ENCODE measurements at places on chromosomes 4 and X.

- peak; percentile 32 for DNase-seq
Measured at GRCh38 chrX:132292793-132293192, 73.5 kb upstream of the RAP2C start.

DNA sequence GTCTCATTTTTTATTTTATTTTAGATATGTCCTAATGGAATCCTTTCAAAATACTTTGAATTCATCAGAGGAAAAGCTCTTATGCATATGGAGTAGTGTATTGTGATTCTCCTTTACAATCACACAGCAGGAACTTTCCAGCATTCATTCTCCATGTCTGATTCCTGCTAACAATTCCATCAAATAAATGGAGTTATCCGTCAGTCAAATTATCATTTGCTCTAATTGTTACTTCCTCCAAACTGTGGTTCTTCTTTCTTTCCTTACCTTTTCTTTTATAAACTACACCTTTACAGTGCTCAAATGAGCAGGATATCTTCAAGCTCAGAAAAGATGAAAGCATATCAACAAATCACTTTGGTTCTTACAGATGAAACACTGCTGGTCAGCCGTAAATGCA is 80.4 kb downstream of the EPHA5 start:
- DNase-seq: no peak

- no peak for DNase-seq
Measured at GRCh38 chr4:108725457-108725856, 37.4 kb downstream of the ETNPPL start.

- DNase-seq: no peak
Measured at GRCh38 chr4:184265546-184266351, 48.1 kb upstream of the ENPP6 start.

- no peak for DNase-seq
Measured at GRCh38 chr4:86178211-86178610, 181.6 kb downstream of the MAPK10 start.

DNA sequence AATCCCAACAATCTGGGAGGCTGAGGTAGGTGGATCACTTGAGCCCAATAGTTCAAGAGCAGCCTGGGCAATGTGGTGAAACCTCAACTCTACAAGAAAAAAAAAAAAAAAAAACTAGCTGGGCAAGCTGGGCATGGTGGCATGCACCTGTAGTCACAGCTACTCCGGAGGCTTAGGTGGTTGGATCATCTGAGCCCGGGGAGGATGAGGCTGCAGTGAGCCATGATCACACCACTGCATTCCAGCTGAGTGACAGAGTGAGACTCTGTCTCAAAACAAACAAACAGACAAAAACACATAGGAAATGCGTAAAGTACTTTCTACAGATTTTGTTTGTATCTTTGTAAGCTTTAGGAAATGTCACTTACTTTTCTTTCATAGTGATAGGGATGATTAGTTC is 307.2 kb upstream of the NR3C2 start:
- DNase-seq: no peak

DNA sequence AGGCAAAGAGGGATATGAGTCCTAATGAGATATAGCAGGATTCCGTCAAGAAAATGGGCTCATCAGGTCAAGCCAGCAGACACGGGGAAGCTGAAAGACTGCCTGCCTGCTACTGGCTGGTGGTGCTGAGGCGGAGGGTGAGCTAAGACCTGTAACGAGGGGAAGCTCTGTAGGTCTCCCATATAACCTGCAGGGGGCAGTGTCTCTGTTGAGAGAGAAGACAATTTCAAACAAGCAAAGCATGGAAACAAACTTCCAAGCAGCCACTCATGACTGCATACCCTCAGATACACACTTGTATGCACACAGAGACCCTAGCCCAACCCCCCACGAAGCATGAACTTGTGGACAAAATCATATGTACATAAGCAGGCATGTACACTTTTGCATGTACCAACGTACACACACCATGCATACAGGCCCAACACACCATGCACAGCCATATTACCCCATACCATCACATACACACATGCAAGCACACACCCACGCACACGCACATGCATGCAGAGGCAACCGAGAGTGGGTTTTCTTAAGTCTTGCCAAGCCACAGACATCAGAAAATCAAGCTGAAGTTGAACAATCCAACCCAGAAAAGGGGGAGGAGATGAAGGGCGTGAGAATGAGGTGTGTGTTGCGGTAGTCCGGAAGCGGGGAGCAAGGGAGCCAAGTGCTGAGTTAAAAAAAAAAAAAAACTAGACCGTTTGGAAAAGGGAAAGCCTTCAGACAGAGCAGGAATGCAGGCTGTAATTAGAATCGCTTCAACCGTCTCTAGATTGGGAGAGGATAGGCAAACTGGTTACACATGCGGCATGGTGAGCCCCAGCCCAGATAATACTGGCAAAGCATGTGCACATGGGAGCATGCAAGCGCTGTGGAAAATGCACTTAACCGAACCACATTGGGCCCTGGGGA is 71.0 kb downstream of the PJA1 start:
- peak; percentile 26 for DNase-seq

DNA sequence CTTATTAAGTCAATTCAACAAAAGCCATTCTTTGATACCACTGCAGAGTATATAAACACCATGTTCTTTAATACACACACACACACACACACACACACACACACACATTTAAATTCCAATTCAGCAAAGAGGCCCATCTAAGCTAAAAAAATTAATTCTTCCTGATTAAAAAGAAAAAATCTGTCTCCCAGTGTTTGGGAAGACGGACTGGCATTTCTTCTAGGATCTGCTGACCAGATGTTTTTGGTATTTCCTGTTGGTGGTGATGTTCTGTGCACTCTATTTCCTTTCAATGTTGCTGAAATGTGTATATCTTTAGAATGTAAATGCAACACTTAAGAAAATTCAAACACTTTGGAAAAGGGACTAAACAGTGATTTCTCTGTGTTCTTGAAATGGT is 243.8 kb downstream of the THOC2 start:
- no peak for DNase-seq

- no peak for DNase-seq
Measured at GRCh38 chr4:184991860-184992259, 26.4 kb upstream of the HELT start.

DNA sequence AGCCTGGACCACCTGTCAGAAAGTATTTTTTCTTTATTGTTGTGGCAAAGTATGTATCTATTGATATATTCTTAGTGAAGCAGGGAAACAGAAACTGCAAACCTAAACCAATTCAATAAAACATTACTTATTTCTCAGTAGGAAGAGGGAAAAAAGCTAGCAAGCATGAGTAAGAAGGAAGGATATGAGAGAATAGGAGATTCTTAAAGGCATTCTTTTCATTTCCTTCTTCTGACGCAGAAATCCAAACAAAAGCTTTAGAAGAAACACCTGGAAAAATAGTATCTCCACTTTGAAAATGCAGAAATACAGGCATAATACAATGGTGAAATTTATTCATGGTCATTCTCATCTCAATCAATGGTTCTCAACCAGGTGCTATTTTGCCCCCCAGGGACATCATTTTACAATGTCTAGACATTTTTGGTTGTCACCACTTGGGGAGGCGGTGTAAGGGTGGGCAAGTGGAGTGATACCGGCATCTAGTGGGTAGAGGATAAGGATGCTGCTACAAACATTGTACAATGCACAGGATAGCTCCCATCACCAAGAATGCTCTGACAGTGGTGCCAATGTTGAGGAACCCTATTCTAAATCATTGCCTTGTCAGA is 21.7 kb upstream of the ATXN3L start:
- DNase-seq: no peak

GRCh38 chr4:73847526-73848182 is 5.4 kb upstream of the PF4V1 start:
- DNase-seq: no peak

DNA sequence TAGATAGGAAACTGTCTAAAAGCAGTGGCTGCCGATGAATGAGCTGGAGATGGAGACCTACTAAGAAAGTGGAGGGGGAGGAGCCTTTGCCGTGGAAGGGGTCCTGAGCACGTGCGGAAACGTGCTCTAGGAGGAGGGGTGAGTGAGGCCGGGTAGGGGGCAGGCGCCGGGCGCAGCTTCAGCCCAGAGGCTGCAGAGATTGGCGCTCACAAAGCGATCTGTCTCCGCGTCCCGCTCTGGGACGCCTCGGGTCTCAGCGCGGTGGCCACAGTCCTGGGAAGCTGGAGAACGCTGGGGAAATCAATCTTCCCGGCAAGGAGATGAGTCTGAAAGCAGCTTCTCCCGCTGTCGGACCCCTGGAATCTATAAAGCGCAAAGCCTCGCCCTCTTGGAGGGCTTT is 444 bp upstream of the ARHGAP6 start:
- no peak for DNase-seq

- DNase-seq: no peak
Measured at GRCh38 chr4:147480891-147481576, at the start of gene EDNRA. EDNRA (plus strand) TSS chr4:147481097; CDS start chr4:147485682, 4,585 bp downstream.

GRCh38 chr4:152029631-152030030 is 268.8 kb upstream of the GATB start:
- no peak for DNase-seq

DNA sequence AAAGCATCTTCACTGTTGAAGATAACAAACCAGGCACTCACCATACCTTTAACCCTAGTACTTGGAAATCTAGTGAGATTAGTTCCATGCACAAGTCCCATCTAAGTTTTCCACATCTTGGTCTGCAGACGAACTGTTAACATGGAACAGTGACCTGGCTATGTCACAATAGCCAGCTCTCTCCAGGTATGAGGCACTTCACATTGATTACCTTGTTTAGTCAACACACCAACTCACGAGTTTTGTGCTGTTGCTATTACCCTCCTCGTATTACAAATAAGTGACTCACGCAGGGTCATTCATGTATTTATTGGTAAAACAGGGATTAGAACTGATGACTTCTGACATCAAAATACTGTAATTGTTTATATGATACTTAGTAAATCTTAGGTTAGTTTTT is 36.4 kb upstream of the FRAS1 start:
- no peak for DNase-seq

GRCh38 chr4:37054531-37055077 is 189.9 kb upstream of the NWD2 start:
- DNase-seq: no peak

- DNase-seq: no peak
Measured at GRCh38 chr4:53935780-53936179, 128.6 kb downstream of the CHIC2 start.

GRCh38 chr4:86934147-86934770 is 552 bp upstream of the AFF1 start:
- no peak for DNase-seq

GRCh38 chrX:257681-258289 is 23.4 kb upstream of the PLCXD1 start:
- no peak for DNase-seq

GRCh38 chr4:63919636-63920365 is 489.4 kb downstream of the TECRL start:
- no peak for DNase-seq

GRCh38 chr4:21728304-21728703 is 220.3 kb downstream of the KCNIP4 start:
- DNase-seq: no peak

DNA sequence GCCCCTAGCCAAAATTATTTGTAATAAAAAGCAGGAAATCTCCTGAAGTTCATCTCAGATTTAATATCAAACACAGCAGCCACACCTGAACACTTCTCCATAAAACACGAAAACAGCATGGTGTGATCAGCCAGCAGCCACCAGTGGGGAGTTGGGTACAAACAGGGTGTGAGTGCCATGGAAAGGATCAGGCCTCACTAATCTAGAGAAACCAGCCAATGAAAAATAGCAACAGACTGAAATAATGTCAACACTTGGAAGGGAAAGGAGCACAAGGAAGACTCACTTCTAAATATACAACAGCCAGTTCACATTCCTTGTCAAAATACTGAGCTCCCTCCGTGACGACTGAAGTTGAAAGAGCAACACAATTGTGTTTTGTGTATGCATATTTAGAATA is 46.0 kb downstream of the SLC7A11 start:
- no peak for DNase-seq

- DNase-seq: no peak
Measured at GRCh38 chr4:100450449-100450848, 67.4 kb downstream of the EMCN start.

- DNase-seq: no peak
Measured at GRCh38 chrX:96719161-96719875, 34.7 kb downstream of the DIAPH2 start.

DNA sequence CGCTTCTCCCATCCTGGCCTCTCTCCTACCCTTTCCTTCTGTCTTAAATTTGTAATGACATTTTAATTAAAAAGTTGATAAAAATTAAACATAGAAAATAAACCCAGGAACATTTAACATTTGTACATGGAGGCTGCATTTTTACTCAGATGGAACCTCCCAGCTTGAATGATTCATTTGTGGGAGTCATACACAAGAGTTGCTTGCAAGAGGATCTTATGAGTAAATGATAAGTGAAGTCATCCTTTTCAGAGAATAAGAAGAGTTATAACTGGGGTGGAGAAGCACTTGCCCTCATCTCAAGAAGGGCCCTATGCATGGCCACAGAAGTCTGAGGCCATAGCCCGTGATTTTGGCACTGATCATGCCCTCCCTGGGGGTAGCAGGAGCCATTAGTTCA is 482.9 kb upstream of the BOD1L1 start:
- DNase-seq: no peak

- DNase-seq: no peak
Measured at GRCh38 chrX:143429131-143429530, 88.1 kb downstream of the SPANXN3 start.

- no peak for DNase-seq
Measured at GRCh38 chrX:135522878-135523693, 2.6 kb downstream of the INTS6L start.

- no peak for DNase-seq
Measured at GRCh38 chr4:147425019-147425418, 55.9 kb upstream of the EDNRA start.

DNA sequence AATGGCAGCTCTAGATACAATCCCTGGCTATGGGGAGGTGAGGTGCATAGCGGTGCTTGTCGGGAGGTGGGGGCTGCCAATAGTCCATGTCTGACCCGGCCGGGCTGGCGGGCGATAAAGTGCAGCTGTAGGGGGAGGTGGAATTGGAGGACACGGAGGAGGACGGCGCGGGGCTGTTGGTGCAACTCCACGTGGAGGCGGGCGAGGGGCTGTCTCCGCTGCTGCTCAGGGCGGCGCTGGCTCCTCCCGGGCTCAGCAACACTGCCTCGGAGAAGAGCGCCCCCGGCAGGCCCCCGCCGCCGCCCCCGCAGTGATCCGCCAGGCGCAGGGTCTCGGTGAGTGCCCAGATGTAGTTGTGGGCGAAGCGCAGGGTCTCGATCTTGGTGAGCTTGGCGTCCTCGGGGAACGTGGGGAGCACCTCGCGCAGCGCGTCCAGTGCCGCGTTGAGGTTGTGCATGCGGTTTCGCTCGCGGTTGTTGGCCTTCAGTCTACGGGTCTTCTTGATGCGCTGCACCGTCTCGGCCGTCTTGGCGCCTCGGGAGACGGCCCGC is 1.3 kb downstream of the NEUROG2 start:
- no peak for DNase-seq
